Activated naive CD8-positive, alpha-beta T cell treated with anti-CD3 and anti-CD28 coated beads for 36 hours (primary cell): ENCODE measurements at places on chromosomes 5 and 9.

- no peak for DNase-seq
These were observed 31.2 kb downstream of the DEPDC1B start for GRCh38 chr5:60668686-60669304.

DNA sequence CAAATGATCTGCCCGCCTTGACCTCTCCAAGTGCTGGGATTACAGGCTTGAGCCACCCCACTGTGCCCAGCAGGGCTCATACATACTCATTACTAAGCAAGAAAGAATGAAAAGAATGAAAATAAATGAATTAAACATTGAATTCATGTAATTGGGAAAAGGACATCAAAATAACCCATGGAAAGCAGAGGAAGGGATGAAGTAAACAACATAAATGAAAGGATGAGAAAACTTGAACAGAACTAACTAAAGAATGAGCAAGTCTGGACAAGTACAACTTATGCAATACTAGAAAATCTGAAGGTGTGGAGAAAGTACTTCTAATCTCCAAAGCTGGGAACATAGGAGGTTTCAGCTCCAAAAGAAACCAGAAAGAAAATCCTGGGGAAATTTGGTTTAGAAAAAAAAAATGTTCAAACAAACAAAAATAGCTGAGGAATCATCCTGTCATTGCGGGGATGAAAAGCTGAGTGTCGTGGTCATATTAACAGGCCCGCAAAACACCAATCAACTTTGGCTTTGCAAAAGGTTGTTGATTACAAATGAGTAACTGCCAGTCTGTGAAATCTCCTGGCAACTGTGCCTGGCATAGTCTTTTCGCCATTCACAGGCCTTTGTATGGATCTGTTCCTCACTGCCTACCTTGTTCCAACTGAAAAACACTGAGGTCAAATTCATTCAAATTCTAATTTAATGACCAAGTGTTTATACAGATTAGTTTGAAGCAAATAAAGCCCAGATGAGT lies 2.3 kb upstream of the AK3 start:
- no peak for DNase-seq

DNA sequence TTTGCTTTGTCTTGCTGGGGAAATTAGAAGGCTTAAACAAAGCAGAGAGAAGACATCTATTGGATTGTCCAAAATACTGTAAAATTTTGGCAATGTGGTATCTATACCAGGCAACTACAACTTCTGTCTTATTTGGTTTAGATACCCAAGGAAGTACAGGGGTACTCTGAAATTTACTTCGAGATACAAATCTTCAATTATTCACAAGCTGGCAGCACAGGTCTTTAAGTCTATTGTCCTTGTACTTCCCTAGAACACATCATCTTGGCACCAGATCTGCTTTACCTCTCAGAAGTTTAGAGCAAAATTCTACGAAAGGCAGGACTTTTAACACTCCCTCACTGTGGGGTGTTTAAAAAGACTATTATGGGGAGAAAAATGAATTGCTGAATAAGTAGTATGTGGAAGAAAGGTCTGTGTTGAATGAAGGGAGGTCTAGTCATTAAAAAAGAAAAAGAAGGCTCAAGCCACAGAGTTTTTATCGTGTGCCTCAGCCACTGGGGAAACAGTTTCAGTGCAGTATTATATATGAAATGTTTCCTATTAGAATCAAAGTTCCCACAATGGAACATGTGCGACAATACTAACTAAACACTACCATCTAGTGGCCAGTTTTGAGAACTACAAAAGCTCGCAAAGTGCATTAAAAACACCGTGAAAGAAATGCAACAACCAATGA lies 93.7 kb downstream of the PDE4D start:
- DNase-seq: no peak

- no peak for DNase-seq
These were observed 166.8 kb upstream of the IER5L start for GRCh38 chr9:129344641-129345495.

DNA sequence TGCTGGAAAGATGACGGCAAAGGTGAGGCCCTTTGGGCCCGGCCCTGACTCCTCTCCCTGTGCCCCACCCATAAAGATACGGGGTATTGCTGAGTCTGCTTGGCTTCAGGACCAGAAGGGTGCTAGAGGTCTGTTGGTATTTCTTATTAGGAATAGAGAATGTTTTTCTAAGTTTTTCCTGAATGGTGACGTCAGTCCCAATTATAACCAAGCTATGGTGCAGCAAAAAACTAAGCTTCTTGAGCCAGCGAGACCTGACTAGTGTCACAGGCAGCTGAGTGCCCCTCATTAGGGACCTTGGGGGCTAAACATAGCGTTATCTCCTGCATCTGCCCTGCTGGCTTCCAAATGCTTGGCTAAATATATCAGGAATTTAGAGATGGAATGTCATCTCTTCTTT lies 151.0 kb upstream of the TBC1D2 start:
- no peak for DNase-seq

DNA sequence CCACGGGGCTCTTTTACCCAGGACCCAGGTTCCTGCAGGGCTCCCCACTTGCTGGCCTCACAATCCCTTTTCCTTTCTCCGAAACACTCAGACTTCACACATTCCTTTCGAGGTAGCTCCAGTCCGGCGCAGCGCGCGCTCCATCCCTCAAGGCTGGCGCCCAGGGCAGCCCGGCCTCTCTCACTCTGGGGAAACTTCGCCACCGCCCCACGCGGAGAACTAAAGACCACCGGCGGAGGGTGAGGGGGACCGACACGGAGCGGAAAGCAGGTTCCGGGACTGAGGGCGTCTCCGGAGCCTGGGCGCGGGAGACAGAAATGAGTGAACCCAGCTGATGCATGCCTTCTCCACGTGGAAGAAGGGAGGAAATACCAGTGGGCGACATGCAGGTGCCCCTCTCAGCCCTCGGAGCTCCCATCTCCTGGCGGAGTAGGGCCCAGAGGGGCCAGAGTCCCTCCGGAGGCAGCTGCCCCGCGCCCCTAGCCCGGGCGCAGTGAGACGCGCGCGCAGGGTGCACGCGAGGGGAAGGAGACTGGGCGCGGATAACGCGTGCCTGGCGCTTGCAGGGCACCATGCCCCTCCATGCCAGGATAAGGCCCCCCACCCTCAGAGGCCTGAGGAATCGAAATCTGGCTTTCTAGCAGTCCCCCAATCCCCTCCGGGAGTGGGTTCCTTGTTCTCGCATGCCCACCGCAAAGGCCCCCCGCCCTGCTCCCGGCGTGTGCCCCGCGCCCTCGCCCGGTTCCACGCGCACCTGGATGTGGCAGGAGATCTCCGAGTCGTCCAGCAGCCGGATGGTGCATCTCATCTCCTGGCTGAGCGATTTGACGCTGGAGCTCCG lies 650 bp downstream of the FRMD3 start:
- DNase-seq: no peak

- DNase-seq: no peak
These were observed 67.6 kb downstream of the LMX1B start for GRCh38 chr9:126681336-126681735.

DNA sequence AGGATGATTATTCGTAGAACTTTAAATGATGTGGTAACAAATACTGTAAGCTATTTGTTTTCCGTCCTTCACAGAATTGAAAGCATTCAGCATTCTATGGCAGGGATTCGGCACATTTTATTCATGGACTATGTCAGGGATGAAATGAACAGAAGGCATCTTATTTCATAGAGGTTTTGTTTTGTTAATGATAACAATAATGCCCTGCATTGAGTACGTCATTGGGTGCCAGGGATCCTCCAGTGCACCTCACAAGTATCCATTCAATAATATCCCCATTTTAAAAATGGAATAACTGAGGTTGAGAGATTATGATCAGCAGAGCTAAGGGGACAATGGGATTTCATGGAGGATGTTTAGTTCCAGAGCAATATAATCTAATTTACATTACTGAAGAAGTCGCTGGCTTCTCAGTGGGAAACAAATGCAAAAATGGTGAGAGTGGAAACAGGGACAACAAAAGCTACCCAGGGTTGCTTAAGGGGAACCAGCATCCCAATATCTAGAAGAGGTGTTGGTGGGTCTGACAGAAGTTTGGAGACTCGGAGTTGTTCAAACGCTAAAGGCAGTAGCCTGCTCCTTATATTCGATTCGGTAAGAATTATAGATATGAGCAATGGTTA lies 985.7 kb upstream of the WWC1 start:
- no peak for DNase-seq

DNA sequence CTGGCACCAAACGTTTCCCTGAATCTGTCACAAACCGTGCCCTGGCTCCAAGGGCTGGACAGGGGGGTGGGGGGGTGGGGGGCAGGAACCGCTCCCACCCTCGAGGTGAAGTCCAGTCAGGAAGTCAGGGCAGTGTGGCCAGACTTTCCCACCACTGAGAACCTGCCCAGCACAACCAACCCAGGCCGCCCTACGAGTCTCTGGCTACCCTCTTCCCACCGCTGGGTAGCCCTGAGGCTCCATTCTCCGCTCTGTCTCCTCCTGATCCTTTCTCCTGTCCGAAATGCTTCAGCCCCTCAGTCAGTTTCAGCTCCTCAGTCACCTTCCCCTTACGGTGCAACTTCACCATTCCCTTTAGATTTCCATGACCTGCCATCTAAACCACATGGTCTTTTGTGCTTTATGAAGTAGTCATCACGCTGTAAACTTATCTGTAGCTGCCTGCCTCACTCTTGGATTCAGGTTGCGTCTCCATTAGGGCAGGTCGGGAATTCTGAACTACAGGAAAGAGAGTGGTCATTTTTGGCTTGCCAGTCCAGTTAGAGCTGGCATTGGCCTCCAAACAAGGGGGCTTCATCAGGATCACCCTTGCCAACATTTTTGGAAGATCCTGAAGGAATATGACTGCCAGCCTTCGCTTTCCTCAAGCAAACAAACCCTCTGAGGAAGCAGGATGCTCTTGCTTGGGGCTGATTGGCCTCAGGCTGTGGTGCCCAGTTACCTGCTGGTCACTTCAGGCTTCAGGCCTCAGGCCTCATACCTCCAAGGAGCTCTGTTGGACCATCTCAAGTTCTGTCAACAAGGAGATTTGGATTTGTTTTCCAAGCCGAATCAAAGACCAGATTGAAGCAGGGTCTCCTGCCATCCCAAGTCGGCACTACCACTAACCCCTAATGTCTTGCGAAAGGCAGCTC lies 794 bp upstream of the DCAF12 start:
- DNase-seq: no peak

DNA sequence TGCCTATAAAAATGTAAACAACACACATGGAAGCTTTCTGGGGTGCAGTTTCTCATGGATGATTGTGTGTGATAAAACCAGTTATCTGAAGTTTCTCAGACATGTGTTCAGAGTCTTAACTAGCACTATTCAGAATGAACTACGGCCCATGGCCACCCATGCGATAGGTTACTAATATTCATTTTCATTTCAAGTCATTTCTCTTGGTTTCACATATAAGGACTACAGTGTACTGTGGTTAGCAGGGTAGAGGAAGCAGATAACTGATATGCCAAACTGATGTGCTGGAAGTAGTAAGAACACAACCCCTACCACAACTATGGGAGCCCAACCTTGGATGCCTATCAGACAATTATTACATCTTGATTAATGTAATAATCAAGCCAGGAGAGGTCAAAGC lies 372.1 kb downstream of the DTWD2 start:
- no peak for DNase-seq

- no peak for DNase-seq
These were observed 34.1 kb upstream of the EFNA5 start for GRCh38 chr5:107704681-107705401.

DNA sequence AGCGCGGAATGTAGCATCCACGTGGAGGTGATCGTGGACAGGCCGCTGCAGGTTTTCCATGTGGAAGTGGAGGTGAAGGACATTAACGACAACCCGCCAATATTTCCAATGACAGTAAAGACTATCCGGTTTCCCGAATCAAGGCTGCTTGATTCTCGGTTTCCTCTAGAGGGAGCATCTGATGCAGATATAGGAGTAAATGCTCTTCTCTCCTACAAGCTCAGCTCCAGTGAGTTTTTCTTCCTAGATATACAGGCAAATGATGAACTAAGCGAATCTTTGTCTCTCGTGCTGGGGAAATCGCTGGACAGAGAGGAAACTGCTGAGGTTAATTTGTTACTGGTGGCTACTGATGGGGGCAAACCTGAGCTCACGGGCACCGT lies 598 bp downstream of the PCDHA2 start:
- no peak for DNase-seq

DNA sequence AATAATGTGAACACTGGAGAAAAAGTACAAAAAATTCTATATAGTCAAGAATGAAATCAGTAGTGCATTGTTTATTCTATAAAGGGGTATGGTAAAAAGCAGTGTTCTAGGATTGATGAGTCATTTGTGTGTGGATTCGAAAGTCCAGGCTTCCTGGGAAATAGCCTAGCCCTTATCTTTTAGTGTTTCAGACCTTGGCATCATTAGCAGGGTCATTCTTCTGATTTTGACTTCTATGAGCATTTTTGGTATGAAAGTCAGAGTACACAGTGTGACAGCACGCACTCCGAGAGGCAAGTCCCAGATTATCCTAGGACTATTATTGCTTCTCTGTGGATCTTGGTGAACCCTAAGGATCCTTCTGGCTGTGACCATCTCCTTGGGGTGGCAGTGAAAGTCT lies 16.9 kb downstream of the PCSK5 start:
- no peak for DNase-seq

DNA sequence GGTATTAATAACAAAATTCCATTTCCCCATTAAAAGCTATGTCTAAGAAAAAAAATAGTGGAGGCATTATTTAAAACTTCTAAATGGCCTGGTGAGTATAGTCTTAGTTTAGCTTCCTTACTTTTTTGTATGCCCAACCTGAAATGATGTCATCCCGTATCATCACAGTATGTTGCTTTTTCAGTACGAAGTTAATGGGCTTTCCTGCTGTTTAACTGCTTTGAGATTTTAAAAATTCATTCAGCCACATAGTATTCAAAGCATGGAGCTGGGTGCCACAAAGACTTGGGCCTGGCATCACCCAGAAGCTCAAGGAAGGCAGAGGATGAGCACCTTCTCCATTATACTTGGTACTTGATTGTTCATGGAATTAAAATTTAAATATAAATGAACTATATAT lies 7.4 kb downstream of the F2RL2 start:
- DNase-seq: no peak

DNA sequence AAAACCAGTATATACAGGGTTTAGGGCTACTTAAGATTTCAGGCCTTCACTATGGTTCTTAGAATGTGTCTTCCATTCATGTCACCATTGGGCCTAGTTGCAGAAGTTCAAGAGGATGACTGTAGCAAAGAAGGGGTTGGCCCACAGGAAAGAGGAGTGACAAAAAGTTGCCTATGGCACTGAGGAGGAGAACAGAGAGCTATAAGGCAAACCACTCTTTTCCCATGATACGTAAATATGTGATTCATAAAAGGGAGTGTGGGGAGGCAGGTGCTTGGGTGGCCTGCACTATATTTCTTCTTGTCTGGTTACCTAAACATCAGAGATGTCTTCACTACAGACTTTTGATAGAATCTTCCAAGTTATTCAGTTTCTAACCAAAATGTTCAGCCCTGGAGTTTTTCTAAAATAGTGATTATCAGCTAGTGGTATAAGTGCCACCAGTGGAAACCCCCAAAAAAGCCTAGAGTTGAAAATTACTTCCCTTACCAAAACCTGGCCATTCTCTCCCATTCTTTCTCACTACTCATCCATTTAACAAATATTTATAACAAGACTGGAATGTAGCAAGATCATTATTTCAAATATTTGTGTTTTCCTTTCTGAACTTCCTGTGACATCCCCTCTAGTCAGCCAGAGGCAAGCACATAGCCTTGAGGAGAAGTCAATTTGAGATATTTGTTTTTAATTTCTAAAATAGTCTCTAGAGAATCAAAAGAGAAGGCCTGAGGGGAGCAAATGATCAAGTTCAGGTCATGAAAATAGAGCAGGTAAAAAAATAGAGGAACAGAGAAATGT lies 367.4 kb downstream of the EFNA5 start:
- DNase-seq: no peak
